ENCODE measurements at places on chromosomes 16 and 17.

DNA sequence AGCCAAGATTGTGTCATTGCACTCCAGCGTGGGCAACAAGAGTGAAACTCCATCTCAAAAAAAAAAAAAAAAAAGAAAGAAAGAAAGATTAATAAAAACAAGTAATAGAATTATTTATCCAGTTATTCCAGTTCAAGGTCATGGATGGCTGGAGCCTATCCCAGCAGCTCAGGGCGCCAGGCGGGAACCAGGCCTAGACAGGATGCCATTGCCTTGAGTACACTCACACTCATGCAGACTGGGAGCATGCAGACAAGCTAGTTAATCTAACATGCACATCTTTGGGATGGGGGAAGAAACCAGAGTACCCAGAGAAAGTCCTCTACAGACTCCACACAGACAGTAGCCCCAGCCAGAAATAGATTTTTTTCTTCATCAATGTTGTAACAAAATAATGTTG lies 17.9 kb downstream of the PDP2 start:
- DNase-seq, result no peak

GRCh38 chr16:88687254-88687576 lies 908 bp upstream of the SNAI3 start:
- DNase-seq, result no peak

DNA sequence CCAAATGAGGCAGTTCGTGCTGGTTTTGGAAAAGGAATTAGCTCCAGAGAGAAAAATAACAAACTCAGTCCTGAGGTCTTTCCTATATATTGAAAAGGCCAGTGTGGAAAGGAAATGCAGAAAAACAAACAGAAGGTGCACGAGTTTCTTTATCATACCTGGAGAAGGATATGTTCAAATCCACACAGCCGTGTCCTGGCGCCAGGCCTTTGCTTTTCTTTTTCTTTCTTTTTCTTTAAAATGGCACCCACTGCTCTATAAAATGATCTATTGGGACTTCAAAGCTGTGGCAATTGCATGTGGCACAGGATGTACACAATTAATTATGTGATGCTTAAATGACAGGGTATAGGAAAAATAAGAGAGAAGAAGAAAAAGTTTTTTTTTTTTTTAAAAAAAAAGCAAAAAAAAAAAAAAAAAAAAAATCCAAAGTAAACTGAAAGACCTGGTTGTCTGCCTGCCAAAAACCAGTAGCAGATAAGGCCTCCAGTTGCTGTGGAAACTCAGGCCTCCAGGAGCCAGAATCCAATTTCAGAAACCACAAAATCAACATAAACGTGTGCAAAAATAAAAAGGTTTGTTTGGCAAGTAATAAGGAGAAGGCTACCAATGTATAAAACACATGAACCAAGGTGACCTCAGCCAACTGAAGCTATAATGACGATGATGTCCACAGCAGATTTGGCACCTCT lies 957.6 kb upstream of the SOX9 start:
- no peak for DNase-seq

GRCh38 chr17:79497777-79498348 lies 113.0 kb downstream of the RBFOX3 start:
- DNase-seq, result no peak

DNA sequence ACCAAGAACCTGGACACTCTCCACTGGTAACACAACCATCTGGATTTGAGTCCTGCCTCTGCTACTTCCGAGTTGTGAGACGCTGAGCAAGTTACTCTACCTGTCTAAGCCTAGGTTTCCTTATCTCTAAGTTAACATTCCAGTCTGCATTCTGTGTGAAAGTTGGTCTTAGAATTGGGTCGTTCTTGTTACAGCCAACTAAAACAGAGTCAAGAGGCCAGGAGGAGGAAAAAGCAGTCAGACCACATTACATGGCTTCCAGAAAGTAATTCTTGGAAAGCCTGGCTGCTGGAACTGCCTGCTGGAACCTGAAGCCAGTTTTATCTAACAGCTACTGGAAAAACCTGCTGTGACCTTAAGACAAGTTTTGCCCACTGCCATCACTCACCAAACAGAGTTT lies 38.4 kb upstream of the XYLT1 start:
- DNase-seq, result no peak
